ENCODE measurements at places on chromosomes 3 and 15.

- DNase-seq, result no peak
Observed at GRCh38 chr3:182405759-182406158, 387.5 kb upstream of the ATP11B start.

DNA sequence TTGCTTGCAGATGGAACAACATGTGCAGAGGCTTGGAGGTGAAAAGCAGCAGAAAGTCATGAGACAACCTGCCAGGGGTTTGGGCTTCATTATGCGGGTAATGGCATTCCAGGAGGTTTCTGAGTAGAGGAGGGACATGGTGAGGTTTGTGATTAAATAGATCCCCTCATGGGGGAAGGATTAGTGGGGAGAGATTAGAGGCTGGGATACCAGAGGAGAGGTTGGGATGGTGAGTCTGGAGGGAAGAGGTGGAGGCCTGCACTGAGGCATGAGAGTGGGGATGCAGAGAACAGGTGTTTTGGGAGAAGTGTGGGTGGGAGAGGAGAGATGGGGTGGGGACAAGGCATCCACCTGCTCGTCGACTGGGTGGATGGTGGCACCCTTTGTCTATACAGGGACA, 6.8 kb upstream of the IQSEC1 start:
- no peak for DNase-seq

DNA sequence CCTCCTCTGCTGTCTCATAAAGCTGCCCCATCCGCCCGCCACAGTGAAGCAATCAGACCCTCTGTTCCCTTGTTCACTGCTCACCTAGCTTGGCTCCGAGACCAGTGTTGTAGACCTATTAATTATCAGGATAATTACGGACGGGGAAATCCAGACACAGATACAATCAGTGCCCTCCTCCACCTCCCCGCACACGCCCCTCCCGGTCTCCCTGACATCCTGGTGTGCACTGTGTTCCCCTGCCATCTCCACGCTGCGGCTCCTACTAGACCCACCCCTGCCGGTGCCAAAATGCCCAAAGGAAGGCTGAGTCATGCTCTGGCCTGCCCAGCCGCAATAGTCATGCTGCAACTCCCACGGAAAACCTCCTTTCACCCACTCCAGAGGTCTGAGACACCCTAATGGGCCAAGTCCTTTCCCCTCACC, 277.3 kb upstream of the TLE3 start:
- DNase-seq, result peak; percentile 84

DNA sequence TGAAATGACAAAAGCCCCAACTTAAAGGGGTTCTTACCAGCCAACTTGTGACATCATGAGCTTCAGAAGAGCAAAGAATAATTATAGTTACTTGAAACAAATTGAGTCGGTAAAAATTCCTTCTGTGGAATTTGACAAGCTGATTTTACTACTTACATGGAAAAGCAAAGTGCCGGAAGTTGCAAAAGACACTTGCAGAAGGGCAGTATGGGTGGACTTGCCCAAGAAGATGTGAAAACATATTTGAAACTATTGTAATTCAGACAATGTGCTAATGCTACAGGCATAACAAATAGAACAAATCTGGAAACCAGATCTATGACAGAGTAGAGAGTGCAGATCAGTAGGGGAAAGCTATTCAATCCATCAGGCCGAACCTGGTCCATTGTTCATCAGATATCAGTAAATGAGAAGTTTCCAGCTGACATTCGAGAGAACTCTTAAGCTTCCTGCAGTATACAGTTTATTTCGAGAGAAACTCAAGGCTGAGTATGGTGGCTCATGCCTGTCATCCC, 2.5 kb upstream of the KIF7 start:
- no peak for DNase-seq

DNA sequence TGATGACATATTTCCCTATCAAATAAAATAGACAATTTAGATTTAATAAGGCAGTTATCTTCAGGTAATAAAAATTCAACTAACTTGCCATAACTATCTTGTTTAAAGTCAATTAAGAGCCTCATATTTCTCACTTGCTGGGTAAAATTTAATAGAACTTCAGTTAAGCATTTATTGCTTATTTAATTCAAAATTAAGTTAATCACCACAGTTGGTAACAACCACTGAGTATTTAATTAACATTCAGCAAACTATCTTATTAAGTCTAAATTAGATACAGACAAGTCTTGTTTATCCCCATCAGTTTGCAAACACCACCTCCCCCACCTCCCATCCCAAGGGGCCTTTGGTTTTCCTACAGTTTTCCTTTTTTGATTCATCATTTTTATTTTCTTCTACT, 14.7 kb downstream of the LPP start:
- no peak for DNase-seq

DNA sequence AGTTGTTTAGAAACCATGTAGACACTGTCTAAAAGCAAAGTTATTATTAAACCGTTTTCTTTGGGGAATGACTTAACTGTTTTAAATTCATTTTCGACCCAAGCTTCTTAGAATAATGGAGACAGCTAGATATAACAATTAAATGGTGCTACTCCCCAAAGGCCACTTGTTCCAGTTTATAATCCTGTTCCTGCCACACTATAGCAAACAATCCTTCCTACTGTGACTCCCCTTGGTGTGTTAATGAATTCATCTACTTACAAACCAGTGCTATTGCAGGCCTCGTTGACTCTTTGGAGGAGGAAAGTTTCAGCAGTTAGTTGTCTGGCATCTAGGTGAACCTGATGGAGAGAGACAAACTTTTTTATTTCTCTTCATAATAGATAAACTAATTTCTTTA, 25.2 kb upstream of the CLSTN2 start:
- no peak for DNase-seq

DNA sequence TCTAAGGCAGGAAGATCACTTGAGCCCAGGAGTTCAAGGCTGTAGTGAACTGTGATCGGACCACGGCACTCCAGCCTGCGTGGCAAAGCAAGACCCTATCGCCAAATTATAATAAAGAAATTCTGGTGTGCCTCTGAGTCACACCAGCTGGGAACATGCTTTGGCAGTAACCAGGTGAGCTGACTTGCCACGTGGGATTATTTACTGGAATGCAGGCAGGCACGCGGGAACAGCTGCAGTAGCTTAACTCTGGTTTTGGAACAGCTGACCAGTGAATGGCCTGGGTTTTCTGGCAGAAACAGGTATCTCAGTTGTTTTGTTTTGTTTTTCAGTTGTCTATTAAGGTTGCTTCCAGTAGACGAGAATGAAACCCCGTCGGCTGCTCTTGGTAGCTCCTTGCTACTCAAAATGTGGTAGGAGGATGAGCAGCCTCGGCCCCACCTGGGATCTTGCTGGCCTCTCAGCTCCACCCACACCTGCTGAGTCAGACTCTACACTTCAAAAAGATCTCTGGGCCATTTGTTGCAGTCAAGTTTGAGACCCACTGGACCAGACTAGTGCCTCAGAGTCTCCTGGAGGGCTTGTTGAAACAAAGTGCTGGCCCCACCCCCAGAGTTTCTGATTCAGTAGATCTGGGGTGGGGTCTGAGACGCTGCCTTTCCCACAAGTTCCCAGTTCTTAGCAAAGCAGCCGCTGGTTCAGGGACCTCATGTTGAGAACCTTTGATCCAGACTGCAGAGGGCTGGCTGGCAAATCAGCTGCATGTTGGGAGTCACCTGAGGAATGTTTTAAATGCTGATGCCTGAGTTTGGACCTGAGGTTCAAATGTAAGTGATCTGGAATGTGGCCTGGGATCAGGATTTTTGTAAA, 26.6 kb downstream of the IDH2 start:
- DNase-seq, result peak; percentile 65

GRCh38 chr15:52772766-52773165, 17.4 kb downstream of the ONECUT1 start:
- no peak for DNase-seq

- DNase-seq, result no peak
Observed at GRCh38 chr15:100531823-100532327, 3.1 kb upstream of the CERS3 start.

GRCh38 chr3:113275583-113275928, 64.2 kb downstream of the BOC start:
- DNase-seq, result no peak

Measured in breast epithelium (tissue), 4 donors.